ENCODE measurements at places on chromosomes 3 and 15.

DNA sequence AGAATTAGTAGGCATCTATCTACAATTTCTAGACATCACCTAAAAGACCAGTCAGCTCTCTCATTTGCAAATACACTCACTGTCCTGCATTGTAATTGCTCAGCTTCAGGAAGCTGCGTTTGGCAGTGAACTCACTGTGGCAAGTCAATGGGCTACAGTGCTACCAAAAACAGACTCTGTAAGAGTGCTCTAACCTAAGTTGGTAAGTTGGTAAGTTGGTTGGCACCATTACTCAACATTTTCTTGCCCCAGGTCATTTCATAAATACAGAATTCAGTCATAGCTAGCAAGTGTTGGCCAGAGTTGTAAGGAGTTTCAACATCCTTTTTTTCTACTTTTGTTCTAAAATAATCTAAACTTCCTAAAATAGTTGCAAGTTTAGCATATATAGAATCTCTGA lies 466.3 kb downstream of the NAALADL2 start:
- DNase-seq = no peak

GRCh38 chr3:8622873-8623691 lies 21.5 kb downstream of the SSUH2 start:
- peak; percentile 29 for DNase-seq

- DNase-seq = no peak
Observed at GRCh38 chr3:188241883-188242282, 87.9 kb downstream of the LPP start.

DNA sequence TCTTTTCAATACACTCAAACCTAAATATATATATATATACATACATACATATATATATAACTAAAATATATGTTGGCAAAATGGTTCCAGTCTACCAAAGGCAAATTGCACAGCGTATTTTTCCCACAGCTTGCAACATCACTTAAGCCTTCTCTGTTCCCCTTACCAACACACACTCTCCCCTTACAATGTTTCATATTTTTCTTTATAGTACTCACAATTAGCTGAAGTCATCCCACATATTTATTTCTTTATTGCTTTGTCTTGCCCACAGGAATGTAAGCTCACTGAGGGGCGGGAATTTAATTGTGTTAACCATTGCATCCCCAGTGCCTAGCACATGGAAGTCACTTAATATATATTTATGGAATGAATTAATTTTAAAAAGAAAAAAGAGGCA lies 288.3 kb downstream of the ULK4 start:
- DNase-seq = no peak

DNA sequence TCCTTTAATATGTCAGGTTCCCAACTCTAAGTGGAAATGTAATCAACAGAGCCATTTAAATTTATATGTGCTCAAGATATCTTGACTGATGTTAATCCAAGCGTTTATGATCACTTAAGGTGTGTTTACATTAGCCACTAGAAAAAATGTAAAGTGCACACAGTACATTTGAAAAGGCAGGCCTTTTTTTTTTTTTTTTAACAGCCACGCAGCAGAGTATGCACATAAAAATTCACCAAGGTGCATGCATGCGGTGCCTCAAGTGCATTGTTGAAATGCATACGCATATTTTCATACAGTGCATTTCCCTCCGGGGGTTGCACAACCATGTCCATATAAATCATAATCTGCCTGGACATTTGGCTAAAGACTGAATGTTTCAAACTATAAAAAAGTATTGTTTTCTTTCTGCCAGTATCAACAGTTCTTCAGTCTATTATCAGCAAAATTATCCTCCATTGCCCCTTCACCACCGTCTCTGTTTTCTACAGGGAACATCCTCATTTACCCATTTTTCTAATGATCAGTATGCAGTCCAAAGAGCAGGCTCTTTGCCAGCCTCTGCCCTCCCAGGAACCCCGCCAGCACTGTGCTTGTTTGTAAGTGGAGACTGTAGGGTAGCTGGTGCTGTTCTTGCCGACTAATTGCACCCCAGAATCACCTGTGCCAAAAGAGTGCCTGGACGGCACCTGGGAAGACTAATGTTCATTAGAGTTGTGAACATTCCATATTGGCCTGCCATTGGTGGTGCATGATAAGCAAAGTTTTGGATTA lies 611.2 kb upstream of the CFAP20DC start:
- no peak for DNase-seq

DNA sequence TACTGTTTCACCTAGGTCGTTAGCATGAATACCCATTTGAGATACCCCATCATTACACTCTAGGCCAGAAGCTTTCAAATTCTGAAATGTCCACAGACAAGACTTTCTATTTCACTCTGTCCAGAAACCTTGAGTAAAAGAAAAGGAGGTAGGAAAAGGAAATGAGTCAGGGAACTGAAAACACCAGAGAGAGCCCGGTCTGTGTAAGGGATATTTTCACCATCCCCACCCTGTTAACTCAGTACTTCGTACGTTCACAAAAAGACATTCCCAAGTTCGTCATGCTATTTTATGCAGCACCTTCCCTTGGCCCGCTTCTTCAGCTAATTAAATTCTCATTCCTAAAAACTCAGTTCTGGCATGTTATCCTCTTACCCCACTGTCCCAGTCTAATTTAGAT lies 89.4 kb upstream of the SOX2 start:
- DNase-seq = no peak

GRCh38 chr15:83436513-83437158 lies 10.5 kb upstream of the SH3GL3 start:
- peak; percentile 4 for DNase-seq

GRCh38 chr3:191244242-191244867 lies 45.3 kb downstream of the OSTN start:
- peak; percentile 6 for DNase-seq

- DNase-seq = no peak
Observed at GRCh38 chr15:56754772-56755370, 21.6 kb upstream of the ZNF280D start.

DNA sequence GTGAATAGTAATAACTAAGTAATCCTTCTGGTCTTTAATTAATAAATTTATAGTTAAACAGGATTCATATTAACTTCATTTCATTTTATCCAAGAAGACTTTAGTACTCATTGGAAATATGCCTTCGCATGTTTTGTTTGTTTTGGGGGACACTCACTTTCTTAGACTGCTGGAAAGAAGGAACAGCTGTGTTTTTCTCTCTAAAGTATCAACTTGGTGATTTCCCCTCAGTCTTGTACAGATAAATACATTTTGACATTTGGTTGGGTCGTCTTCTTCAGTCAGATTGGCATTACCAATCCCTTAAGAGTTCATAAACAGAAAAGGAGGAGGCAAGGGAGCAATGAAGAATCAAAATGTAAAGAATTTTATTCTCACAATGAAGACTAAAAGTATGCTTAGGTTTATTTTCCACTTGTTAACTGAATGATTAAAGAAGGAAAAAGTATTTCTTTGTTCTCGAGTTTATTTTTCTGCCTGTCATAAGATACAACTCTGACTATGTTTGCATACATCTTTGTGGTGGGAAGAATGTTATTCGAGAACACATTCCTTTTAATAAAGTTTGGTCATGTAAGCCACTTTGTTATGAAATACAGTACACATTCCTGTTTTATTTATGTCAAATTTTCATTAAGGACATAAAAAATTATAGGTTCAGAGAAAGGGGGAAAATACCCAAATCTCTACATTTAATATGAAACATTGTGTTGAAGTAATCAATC lies 140.2 kb downstream of the GMNC start:
- no peak for DNase-seq

DNA sequence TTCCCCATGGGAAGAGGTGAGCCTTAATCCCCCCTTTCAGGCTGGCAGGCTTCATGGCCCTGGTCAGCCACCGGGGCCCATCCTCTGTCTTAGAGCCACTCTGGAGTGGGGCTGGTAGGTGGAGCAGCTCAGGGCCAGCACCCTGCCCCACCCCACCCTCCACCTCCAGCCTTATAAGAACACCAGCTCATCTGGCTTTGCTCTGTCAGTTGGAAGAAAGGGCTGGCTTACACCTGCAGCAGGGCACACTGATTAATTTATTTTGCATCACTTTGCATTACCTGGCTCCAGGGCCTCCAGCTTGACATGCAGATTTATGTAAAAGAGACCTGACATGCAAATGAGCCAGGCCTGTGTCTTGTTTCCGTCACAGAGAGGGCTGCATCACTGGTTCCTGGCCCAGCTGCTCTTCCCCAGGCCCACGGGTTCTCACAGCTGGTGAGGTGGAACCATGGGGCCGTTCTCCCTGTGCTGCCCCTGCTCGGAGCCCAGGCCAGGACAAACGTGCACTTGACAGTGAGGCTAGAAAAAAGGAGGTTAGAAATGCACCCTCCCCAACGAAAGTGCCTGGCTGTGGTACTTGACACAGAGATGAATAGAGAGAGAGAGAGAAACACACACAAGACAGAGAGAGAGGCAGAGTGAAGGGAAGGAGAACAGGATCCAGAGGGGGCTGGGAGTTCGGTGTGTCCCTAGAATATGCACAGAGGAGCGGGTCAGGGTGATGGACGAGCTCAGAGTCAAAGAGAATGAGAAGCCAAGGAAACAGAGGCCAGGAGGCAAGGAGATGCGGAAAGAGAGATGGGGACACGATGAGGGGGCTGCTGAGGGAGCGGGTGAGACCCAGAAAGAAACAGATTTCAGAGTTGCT lies 44.5 kb upstream of the MAGEF1 start:
- DNase-seq = no peak

GRCh38 chr15:42558739-42559138 lies 10.1 kb downstream of the HAUS2 start:
- DNase-seq = no peak

GRCh38 chr3:105417525-105418289 lies 51.0 kb downstream of the ALCAM start:
- DNase-seq = peak; percentile 2

DNA sequence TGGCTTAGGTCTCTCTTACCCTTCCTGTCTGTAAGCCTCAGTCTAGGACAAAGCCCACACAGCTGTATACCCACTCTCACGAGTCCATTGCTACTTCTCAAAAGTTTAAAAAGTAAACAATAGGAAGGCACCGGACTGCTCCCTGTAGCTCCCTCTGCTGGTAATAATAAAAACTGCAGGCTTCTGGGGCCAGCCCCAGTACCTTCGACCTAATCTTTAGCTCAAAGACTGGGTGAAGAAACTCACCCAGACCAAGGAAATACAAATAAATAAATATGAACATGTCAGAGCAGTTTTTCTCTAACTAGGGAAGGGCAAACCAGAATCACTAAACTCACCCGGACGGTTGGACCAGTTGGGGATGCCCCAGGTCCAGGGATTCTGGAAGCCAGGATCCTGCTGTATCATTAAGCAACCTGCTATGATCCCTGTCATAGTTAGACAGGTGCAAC lies 5.0 kb downstream of the FAM219B start:
- DNase-seq = peak; percentile 73

DNA sequence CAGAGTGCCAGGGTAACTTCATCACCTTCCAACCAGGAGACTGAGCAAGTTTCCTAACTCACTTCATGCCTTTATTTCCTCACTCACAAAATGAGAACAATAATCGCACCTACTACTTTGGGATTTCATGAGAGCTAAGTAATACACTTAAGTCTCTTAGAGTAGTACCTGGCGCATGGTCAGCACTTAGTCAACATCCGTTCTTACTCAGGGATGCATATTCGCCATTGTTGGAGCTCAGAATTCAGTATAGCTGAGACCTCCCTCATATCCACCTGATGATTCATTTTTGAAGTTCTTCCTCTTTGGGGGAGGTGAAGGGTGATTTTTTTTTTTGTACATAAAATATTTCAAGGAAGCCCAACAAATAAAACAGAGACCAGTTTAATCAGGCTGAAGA lies 188.2 kb downstream of the AGBL1 start:
- no peak for DNase-seq

DNA sequence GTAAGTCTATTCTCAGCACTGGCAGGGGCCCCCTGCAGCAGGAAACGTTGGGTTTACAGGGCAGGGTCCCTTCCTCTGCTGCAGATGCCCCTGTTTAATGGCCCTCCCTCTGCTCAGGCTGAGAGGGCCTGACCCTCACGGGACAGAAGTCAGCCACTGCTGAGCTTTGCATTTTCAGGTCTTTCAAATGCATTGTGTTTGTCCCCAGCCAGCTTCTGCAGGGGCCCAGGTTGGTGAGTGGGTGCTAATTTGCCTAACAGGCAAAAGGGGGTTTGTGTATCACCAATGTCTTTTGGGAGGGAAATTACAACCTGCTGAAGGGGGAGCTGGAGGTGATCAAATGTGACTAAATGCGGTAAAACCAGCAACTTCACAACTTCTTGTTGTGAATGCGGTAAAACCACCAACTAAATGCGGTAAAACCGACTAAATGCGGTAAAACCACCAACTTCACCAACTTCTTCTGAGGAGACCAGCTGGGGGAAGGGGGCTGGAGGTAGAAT lies 44.8 kb upstream of the UBE2E1 start:
- DNase-seq = peak; percentile 57

- DNase-seq = peak; percentile 81
Observed at GRCh38 chr3:27590437-27591298, 106.5 kb upstream of the SLC4A7 start.

DNA sequence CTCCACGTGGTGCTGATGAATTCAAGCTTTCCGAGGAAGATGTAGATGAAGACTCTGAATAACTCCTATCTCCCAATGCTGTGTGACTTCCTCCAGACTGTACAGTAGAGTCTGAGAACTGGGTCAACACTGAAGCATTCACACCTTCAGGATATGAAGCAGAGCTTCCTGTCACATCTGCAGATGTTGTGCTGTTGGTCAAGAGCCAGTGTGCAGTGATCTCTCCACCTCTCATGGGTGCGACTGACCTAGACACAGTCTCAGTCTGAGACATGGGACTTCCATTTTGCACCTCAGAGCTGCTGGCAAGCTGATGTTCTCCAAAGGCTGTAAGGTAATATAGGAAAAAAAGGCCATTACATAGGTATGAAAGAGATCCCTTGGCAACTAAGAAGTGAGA lies 36.5 kb downstream of the HEG1 start:
- DNase-seq = no peak

DNA sequence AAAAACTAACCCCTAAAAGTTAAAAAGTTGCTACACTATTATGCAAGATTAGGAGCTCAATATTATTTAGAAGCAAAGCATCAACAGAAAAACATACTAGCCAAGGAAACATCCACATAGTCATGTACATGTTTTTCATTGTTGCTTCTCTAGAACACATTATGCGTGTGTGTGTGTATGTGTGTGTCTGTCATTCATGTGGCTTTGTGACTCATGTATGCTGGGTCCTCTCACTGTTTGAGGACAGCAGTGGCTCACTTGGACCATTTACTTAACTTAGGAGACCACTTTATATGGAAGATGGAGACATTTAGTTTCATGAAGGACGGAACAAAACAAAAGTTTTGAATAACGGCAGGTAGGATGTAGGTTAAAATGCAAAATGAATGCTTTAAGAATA lies 219.4 kb upstream of the THBS1 start:
- no peak for DNase-seq
